ENCODE measurements at places on chromosomes 2 and 18. TPM values are rescaled to one million over a fixed set of nuclear protein-coding genes. Genes with fewer than 3 reads are reported as not detected.

GRCh38 chr18:78208461-78208860 is 771.2 kb upstream of the SALL3 start:
- DNase-seq = no peak

- DNase-seq = peak; percentile 44
Measured at GRCh38 chr2:6914828-6915227, 2.4 kb upstream of the RNF144A start.

The MALL gene
- total RNA-seq = 3.1 TPM

The GAL3ST2 gene
- total RNA-seq = not detected

DNA sequence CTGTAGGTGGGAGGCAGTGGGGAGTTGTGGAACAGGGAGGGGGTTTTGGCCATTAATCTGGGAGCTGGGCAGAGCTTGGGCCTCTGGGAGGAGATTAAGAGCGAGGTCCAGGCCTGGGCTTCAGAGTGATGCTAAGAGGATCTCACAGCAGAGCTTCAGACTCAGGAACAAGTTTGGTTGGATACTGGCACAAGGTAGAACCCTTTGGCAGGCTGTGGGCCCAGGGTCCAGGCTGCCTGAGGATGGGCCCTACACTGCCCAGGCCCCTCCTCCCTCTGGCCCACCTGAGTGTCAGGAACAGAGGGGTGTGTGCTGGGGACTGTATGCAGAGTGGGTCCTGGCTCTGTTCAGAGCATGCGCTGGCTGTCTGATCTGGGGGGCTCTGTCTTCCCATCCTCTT is 334.9 kb downstream of the CYP26B1 start:
- no peak for DNase-seq

The SGPP2 gene
- total RNA-seq = not detected

The DSG3 gene
- not detected for total RNA-seq

DNA sequence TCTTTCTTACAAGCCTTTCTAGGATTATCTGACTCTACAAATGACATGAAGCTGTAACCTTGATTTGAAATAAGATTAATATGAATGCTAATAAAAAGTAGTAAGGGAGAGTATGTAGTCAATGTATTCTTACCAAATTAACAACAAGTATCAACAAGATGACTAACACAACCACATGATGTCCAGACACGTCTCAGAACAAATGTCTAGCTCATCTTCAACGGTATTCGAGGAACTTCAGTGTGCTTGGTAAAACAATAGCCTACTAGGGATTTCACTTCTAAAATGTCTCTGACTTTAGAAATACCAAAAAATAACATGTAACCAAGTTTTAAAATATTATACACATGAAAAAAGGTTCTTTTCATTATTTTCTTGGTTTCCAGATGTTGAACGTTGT is 3.4 kb downstream of the HDLBP start:
- peak; percentile 61 for DNase-seq

The ZNF385B gene
- total RNA-seq = not detected

DNA sequence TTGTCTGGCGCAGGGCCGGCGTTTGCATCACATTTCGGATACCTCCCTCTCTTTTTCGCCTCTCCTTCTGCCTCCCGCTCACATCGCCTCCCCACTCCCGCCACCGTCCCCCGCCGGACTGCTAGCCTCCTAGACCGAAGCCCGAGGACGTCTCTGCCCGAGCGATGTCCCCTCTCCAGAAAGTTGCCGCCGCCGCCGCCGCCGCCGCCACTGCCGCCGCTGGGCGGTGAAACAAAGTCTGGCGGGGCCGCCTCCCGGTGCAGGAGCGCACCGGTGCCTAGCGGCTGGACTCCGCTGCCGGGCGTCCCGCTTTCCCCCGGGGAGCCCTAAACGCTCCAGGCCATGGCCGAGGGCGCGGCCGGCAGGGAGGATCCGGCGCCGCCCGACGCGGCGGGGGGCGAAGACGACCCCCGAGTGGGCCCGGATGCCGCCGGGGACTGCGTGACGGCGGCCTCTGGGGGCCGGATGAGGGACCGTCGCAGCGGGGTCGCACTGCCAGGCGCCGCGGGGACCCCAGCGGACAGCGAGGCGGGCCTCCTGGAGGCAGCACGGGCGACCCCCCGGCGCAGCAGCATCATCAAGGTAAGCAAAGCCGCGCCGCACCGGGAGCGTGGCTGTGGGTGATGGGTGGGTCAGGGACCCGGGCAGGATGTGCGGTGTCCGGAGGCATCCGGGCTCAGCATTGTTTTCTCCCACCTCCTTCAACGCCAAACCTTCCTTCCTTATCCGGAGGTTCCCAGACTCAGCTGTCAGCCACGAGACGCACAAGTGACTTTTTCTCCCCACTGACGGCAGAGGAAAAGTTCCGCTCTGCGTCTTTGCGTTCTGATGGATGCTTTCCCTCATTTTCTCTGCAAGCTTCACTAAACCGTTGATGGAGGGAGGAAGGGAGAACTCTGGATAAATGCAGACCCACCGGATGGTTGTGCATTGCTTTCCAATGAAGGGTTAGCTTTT is 643 bp downstream of the PLCL1 start:
- peak; percentile 4 for DNase-seq

The LAMA1 gene
- 24.9 TPM for total RNA-seq

- no peak for DNase-seq
Measured at GRCh38 chr2:72040629-72041571, 106.8 kb downstream of the CYP26B1 start.

DNA sequence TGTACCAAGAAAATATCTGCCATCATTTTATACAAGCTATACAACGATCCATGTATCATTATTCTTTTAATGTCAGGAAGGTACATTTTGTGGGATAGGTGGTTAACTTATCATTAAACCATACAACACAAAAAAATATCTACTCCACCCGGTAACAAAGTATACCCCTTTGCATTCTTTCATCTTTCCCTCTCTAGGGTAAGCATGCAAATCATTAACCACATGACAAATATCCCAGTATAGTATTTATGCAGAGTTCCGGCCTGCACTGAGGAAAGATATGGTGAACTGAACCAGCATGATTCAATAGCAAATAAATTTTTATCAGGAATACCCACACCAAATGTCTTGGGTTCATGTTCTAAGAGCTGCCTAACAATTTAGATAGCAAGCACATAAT is 22.5 kb upstream of the SULT1C2 start:
- DNase-seq = no peak

The IL1RL2 gene
- 3.1 TPM for total RNA-seq

- DNase-seq = no peak
Measured at GRCh38 chr18:79043288-79043687, 25.9 kb upstream of the ATP9B start.

GRCh38 chr2:46010925-46011490 is 286.2 kb upstream of the EPAS1 start:
- peak; percentile 45 for DNase-seq

DNA sequence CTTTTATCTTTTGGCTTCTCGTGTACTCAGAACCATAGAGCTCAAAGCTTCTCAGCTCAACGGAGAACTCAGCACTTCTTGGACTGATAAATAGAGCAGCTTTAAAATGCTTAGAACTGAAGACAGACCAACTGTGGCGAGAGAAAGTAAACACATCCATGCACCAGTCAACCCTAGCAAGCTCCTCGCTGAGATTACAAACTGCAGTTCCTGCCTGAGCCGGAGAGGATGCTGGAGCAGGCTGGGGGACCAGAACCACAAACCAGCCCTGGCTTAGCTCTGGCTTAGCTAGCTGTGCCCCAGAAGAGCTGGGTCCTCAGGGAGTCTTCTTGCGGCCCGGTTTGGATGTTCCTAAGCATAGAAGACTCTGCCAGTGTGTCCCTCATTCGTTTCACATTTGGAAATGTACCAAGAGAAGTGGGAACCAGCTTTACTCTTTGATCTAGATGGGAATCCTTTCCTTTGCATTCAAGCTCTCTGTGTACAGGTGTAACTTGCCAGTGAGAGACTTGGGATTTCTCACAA is 5.6 kb downstream of the PAX8 start:
- DNase-seq = peak; percentile 38

All from fibroblast of lung (primary cell).